Memory B cell (primary cell): ENCODE measurements at places on chromosomes 7 and 10.

DNA sequence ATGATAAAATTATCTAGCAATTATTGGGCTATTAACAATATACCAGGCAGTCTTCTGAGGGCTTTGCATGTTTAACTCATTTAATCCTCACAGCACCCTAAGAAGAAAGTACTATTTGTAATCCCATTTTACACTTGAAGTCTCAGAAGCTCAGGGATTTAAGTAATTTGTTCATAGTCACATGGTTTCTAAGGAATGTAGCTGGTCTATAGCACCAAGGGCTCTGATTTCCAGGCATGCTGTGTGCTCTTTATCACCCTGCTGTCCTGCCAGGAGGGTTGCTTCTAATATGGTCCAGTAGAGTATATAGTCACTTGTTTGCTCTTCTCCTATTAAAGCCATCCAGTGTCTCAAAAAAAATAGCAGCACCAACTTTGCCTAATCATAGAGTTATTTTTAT lies 417.2 kb downstream of the PLXDC2 start:
- DNase-seq = no peak

- no peak for DNase-seq
Observed at GRCh38 chr7:155553871-155554270, 7.5 kb upstream of the CNPY1 start.

GRCh38 chr10:83469728-83470331 lies 669.5 kb upstream of the GHITM start:
- no peak for DNase-seq

GRCh38 chr10:93977442-93977841 lies 16.3 kb upstream of the PLCE1 start:
- no peak for DNase-seq

DNA sequence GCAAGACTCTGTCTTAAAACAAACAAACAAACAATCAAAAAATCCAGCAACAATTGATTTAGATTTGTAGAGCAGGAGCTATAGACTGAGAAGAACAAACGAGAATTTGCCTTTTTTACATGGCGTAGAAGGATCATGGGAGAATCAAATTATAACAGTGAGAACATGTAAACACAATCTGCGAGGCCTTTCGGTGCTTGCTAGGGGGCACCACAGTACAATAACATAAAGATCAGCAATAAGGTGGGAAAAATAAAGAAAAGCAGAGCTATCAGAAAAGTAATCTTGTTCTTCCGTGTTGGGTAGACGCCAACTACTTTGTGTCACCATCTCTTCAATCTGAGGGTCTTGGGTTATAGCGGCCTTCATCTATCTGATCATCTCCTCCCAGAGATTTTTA lies 82.2 kb downstream of the NOD1 start:
- no peak for DNase-seq

GRCh38 chr7:121166916-121167315 lies 161.9 kb upstream of the WNT16 start:
- DNase-seq = no peak

- no peak for DNase-seq
Observed at GRCh38 chr10:80409121-80409520, 770 bp downstream of the PRXL2A start.

GRCh38 chr10:13776861-13777311 lies 190.1 kb downstream of the PRPF18 start:
- no peak for DNase-seq

DNA sequence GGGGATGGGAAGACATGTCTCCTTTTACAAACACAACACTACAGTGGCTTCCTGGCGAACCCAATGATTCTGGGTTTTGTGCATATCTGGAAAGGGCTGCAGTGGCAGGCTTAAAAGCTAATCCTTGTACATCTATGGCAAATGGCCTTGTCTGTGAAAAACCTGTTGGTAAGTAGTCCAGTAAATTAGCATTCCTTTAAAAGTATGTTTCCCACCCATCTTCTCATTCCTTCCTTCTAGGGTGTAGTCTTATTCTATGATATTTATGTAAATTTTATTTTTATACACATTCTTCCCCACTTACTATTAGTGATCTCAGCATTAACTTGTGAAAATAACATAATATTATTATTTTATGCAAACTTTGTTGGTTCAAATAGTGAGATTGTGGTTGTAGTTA lies 206.9 kb downstream of the ATRNL1 start:
- DNase-seq = no peak
